Kidney (tissue), 22 donors: ENCODE measurements at places on chromosomes 16 and 17.

GRCh38 chr16:4208341-4208751, 33.5 kb downstream of the SRL start:
- DNase-seq = peak; percentile 72

DNA sequence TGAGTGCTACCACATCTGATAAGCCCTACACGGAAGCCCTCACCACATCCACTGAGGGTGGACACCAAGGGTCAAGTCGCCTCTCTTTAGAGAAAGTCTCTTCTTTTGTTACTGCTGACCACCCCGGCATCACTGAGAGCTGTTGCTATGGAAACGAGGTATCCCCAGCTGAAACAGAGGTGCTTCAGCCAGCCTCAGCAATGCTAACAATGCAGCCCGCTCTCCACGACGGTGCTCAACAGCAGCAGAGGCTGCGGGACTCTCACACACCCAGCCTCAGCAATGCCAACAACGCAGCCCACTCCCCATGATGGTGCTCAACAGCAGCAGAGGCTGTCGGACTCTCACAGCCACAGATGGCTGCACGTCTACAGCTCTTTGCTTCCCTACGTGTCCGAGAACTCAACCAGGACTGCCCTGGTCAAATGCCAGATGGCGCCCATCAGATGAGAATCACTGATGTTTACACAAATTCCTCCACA, 41.4 kb downstream of the VPS53 start:
- DNase-seq = peak; percentile 45

DNA sequence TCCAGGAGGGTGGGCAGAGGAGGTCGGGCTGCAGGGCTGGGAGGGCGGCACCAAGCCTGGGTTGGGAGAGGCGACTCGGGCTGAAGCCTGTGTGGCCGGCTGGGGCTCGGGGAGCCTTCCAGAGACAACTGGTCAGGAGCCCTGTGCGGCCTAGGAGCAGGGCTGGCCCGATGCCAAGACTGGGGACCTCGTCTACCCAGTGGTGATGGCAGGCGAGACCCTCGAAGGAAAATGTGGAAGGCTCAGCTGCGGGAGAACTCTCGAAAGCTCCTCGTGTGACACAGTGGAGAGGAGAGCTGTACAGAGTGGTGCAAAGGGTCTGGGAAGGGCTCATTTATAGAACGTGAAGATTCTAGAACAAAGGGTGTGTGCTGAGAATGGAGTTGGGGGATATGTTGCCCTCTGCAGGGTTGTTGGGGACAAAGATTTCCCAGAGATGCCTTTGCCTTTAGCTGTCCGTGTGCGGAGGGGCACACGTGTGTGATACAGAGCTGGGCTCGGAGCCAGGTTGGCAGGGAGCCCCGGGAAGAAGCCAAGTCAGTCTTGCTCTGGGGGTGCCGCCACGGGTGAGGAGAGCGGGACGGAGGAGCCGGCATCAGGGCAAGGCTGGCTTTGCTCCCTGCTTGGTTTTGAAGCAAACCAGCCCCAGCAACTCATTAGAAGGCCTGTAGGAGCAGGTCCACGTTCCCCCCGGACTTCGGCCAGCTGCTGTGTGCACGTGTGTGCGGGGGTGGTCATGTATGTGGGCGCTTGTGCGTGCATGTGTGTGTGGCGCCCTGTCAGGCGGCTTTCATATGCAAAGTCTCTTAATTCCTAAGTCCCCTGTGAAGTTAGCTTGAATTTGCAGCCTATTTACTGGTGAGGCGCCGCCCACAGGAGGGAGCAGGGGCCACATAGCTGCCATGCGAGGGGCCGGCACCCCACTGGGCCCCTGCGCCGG, 132.4 kb upstream of the CHMP6 start:
- DNase-seq = no peak

DNA sequence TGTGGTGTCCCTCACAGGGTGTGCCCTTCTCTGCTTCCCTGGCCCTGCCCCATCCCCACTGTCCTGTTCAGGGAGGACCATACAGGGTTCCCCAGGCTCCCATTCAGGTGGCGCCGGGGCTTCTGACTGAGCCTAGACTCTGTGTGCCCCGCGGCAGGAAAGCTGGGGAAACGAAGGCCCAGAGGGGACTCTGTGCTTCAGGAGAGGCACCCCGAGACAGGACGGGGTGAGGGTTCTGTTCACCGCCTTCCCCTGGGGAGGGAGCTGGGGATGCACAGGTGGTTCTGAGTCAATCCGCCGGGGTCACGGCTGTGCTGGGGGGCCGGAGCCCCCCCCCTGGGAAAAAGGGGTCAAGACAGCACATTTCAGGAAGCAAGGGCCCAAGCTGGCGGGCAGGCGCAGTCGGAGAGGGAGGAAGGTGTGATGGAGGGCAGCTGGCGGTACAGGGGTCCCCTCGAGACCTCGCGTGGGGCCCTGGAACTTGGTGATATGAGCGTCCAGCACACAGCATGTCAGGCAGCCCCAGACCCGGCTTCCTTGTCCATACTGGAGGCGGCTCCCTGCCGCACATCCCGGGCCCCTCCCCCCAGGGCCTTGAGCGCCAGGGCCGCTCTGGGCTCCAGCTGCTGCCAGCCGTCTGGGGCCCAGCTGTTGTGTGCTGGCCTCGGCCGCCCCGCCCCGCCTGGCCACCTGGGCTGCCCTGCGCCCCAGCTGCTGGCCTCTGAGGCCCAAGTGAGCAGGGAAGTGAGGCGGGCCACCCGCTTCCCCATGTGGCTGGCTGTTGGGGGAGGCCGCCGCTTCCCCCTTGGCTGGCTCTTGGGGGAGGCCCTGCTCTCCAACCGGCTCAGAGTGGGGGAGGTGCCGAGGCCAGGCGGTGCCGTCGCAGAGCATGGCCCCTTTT, 5.6 kb upstream of the NOTUM start:
- DNase-seq = peak; percentile 78
